ENCODE measurements at places on chromosomes 7 and 10. TPM values are rescaled to one million over a fixed set of nuclear protein-coding genes. Genes with fewer than 3 reads are reported as not detected.

Gene CPEB3
- polyA plus RNA-seq: 23.5 TPM

Gene WDR86
- polyA plus RNA-seq: 2.8 TPM

Gene ENO4
- 9.8 TPM for polyA plus RNA-seq

DNA sequence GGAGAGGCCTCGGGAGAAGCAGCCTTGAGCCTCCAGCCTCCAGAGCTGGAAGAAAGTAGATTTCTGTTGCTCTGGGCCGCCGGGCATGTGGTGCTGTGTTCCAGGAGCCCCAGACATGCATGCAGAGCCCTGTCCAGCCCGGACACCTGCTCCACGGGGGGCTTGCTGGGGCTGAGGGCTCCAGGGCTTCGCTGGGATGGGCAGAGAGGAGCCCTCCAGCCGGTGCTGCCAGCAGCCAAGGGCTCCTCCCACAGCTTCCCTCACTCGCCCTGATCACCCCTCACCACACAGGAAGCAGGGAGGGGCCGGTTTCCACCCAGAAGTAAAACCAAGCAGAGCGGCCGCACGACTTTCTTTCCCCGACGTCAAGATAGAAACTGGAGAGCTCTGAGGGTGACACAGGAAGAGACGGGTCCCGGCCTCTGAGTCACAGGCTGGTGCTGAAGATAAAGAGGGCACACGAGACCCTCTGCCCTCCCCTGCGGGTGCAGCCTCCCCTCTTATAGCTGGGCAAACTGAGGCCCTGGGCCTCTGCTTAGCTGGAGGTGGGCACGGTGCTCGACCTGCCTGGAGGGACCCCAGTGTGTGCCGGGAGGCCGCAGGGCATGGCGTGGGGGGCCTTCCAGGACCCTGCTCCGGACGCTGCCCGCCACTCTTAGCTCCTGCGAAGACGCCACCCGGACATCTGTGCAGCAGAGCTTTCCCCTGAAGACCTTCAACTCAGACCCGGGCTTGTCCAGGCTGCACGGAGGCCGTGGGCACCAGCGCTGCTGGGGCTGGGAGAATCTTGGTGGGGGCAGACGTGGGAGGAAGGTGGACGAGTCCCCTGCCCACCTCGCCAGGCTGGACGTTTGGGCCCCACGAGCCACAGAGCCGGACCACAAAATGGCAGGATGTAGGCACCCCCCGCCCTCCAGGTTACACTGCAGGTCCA is 31.1 kb downstream of the ADAP1 start:
- DNase-seq: peak; percentile 70

- no peak for DNase-seq
Measured at GRCh38 chr10:74937266-74937856, 111.0 kb downstream of the KAT6B start.

- DNase-seq: no peak
Measured at GRCh38 chr10:93334901-93335327, 147.2 kb downstream of the MYOF start.

DNA sequence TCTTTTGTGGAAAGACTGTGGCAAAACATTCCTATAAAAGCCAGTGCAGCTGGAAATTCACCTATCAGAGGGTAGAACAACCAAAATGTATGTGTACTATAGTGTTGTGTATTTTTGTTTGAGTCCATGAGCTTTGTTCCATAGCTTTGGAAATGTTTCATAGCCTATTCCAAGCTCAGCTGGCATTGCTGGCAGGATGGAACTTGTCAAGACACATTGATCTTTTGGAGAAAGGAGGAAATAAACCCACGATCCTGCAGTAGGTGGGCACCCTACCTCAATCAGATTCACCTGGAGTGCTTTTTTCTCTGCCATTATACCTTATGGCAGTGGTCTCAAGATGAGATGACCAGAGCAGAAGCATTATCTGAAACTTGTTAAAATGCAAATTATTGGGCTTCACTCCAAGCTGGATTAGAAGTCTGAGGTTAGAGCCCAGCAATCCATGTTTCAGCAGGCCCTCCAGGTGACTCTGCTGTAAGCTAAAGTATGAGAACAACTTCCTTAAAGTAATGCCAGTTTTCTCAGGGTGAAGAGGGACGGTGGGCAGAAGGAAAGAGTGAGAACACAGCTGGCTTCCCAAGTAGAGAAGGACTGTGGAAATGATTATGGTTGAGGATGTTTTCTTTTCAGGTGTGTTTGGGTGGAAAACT is 30.3 kb upstream of the CDK1 start:
- no peak for DNase-seq

- DNase-seq: no peak
Measured at GRCh38 chr7:139361523-139361922, 1.8 kb downstream of the LUC7L2 start.
